ENCODE measurements at places on chromosomes 11 and 22. TPM values are rescaled to one million over a fixed set of nuclear protein-coding genes. Genes with fewer than 3 reads are reported as not detected.

GRCh38 chr11:57444362-57445121 lies 15.8 kb upstream of the RTN4RL2 start:
- DNase-seq = no peak

PAMR1 gene
- 8.0 TPM for total RNA-seq

OR51B5 gene
- not detected for total RNA-seq

DNA sequence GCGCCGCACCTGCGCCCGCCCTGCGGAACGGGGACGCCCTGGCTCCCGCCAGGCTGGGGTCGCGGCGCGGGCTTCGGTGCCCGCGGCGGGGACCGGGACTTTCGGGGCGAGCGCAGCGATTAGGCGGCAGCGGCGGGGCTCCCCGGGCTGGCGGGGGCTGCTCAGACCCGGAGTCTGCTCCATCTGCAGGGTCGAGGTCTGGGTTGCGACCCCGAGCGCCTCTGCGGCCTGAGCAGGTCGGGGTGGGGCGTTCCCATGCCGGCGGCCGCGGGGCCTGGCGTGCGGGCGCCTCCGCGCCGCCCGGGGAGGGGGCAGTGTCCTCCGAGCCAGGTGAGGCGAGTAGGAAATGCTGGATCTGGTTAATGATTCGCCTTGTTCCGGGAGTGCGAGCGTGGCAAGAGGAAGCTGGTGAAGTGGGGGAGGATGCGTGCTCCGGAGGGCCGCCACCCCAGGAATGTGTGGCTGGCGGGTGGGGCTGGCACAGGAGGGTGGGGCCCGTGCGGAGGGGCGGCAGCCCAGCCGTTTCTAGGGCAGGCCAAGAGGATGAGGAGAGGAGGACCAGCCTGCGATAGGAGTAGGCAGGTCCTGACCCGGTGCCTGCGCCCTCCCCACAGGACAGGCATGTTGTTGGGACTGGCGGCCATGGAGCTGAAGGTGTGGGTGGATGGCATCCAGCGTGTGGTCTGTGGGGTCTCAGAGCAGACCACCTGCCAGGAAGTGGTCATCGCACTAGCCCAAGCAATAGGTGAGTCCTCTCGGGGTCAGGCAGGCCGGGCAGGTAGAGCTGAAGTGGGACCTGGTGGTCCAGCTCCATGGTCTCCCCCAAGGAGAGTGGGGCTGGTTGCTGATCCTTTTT lies 606 bp downstream of the RASSF7 start:
- peak; percentile 84 for DNase-seq

DNA sequence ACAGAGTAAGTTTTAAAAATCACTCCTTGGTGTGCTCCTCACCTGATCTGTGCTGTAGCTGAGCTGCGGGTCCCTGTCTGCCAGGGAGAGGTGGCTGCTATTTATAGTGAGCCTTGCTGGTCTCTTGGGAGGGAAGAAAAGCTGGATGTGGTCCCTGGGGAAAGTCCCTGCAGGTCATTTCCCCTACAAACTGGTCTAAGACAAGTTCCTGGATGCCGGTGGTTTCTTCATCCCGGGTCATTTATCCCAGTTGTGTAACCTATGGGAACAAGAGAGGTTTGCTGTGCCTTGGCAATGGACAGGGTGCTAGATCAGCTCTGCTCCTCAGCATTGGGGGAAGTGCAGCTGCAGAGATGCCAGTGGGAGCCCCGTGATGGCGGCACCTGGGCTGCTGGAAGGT lies at the start of gene SAA2:
Gene SAA2 (minus strand): TSS at position 108 of the 400 bp plus-strand sequence. CDS start 657 bp downstream, outside the sequence.
- no peak for DNase-seq

DNA sequence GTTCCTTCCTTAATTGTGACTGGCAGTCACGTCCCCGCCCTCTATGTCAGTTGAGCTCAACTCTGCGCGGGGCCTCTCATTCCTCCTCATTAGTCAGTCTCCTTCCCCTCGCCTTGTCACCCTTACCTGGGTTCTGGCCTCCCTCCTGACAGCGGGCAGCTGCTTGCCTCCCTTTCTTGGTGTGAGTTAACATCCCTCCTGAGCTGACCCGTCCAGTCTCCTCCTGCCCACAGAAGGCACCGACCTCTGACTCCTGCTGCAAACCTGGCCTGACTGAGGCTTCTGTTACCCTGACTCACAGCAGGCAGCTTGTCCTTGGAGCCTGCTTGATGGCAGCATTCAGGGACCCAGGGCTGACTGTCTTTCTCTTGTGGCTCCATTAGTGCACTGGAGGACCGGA lies 45.2 kb downstream of the GRIK4 start:
- DNase-seq = no peak

DNA sequence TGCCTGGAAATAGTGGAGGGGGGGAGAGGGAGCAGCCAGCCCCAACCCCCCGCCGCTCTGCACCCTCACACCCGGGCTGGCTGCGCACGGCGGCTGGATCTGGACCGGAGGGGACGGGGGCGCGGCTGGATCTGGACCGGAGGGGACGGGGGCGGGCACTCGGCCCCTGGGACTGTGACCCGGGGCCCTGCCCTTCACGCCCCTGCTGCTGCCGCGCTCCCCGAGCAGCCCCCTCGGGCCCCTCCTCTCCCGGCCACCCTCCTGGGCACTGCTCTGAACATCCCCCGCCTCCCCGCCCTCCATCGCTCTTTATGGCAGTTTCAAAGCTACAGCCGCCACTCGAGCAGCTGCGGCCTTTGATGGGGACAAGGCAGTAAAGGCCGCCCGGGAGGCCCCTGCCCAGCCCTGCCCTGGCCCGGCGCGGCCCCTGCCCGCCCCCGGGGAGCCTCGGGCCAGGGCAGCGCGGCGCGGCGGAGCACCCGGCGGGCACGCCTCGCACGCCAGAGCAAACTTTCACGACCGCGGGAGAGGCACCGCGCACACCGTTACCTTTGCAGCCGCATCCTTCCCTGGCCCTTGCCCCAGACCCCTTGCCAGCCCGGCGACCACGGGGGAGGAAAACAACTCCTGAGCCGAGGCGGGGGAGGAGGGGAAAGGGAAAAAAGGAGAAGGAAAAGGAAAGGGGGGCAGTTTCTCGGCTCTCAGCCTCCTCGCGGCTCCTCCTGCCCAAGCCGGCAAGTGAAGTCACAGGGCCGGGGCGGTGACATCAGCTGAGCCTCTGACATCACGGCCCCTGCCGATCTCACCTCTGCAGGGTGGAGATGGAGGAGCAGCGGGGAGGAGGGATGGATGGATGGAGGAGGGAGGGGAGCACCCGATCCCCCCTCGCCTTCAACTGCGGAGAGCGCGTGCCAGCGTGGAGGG lies 13.1 kb upstream of the TCF20 start:
- DNase-seq = peak; percentile 59

DNA sequence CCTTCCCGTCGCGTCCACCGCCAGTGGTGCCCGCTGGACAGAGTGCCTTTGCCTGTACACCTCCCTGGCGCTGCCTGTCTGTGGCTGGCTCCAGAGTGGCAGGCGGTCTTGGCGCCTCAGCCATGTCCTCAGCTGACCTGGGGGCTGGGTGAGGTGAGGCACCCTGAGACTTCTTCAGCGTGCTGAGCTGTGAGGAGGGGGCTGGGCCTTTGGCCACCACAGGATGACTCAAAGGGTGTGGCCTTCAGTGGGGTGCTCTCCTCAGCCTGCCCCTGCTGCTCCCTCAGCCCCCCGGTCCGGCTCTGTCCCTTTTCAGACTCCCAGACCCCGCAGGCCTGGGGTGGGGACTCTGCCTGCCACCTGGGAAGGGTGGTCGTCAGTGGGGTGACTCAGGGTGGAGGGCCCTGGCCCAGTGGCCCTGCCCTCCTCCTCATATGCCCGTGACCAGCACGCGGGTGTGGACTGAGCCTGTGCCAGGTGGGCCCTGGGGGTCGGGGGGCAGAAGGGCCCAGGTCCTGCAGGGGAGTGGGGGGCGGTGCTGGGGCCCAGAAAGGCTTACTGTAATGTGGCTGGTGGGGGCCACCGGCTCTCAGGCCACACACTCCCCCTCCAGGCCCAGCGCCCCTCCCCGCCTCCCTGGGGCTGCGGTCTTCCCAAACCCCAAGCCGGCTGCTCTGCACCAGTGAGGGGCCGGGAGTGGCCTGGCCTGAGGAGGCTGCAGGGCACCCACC lies 15.9 kb downstream of the CRELD2 start:
- DNase-seq = peak; percentile 56

DLG2 gene
- total RNA-seq = 3.2 TPM

GRCh38 chr11:115643549-115644270 lies 139.5 kb upstream of the CADM1 start:
- no peak for DNase-seq

C11orf87 gene
- not detected for total RNA-seq

DNA sequence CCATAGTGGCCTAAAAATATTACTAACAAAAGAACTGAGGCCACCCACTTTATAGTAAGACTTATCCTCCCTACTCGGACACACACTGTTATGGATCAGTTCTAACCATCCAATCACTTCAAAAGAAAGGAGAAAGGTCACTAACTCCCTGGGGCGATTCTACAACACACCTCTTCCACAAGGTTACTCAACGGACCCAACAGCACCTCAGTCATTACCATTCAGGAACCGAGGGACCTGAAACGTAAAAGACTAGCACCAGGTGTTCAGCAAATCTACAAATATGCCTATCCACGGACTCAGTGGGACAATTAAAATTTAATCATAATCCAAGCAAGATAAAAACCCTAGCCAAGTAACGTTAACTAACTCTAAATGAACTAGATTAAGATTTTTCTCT lies 1.6 kb downstream of the HNRNPUL2 start:
- no peak for DNase-seq

GRCh38 chr11:85699957-85700741 lies 14.2 kb upstream of the CCDC89 start:
- DNase-seq = no peak

DNA sequence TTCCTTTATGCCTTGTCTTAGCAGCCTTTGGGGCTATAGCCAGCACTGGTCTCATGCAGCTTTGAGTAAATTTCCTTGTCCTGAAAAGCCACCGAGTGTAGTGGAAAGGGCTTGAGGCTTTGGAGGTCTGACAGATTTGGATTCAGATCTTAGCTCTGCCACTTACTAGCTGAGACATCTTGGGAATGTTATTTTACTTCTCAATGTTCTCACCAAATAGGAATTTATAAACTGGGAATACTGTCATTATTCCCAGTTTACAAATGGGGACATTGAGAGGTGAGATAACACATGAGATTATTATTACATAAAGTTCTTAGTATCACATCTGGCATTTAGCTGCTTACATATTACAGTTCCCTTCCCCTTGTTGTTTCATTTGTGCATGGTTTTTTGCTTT lies 95.5 kb downstream of the COMMD9 start:
- no peak for DNase-seq

DNA sequence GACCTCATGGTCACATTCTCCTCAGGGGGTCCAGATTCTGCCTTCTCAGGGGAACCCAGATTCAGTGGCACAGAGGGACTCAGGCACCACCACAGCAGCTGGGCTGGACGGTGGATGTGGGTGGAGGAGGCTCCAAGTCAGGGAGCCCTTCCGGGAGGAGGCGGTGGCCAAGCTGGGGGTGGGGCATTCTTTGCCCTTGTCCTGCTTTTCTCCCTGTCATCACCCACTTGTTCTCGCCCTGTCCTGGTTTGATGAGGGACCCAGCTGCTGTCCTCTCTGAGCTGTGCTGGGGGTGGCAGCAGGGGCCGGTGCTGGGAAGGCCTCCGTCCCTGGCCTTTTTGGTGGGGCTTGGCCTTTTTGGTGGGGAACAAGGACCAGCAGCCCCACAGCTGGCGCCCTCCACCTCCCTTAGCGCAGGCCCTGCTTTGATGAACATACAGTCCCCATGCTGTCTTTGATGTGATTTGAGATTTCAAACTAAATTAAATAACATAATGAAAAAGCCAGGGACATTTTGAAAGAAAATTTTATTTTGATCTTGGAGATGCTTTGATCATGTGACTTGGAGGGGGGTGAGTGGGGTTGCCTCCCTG lies 1168.2 kb downstream of the BRD1 start:
- DNase-seq = no peak

FAM180B gene
- total RNA-seq = 0.42 TPM

- DNase-seq = no peak
Observed at GRCh38 chr11:27309046-27309445, 54.0 kb downstream of the CCDC34 start.

GRCh38 chr22:23306438-23306921 lies 126.2 kb downstream of the BCR start:
- no peak for DNase-seq

DNA sequence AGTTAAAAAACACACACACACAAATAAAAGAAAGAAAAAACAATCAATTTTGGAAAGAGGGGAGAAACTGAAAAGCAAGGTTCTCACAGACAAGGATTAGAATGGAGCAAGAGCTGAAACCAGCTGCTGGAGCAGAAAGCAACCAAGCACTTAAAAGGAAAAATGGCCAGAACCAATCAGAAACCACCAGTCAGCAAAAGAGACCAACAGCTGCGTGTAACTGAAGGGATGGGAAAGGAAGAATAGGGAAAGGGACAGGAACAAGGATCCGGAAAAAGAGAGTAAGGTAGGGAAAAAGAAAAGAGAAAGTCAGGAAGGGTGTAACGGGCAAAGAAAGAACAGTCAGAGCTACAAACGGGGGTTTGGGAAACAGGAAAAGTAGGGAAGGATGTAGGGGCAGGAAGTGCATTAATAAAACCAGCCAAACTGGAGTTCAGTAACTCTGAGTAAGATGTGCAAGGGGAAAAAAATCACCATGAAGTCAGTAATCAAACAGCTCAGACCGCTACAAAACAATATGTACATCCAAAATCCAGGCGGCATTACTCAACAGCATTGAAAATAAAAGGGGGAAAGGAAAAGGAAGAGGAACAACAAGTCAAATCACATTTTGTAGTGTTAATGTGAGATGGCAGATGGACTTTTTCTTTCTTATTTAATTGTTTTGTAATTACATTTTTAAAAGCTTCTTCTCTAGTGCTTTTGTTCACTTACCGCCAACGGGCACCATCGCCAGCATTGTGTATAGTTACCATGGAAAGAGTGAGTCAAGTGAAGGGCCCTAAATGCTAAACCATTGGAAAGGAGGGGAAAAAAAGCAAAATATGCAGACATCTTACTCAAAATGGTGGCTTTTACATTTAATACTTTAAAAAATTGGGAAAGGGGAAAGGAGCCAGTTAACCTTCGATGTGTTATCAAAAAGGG lies 49.2 kb downstream of the APOL5 start:
- no peak for DNase-seq

DNA sequence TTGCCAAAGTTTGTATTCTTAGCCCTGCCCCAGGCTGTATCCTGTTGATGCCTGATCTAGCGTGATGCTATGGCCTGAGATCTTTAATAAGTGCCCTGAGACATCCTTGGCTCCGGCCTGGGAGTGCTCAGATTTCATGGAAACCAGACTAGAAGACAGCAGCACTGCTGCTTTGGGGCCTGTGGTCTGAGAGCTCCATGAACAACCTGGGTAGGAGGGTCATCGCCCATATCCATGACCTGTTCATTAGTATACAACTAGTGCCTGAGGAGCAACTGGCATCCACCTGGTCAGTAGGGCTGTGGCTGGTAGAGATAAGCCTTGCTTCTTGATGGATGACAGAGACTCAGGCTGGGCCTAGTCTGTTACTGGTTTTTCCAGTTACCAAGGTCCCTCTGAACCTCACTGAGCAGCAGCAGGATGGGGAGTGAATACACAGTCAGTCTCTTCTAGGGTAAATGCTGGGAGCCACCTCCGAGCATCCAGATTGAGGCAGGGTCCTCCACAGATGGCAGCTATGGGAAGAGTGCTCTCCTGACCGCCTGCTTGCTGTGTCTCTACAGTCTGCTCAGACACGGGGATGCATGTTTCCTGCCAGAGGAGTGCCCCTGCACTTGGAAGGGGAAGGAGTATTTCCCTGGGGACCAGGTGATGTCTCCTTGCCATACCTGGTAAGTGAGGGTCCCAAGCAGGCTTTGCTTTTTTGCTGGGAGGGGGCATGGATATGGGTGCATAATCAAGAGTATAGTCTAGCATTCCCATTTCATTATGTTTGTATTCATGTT lies 39.0 kb downstream of the OTOG start:
- no peak for DNase-seq

- peak; percentile 48 for DNase-seq
Observed at GRCh38 chr22:24703101-24703500, 71.4 kb downstream of the PIWIL3 start.

Measured in left colon (tissue), 2 donors.